ENCODE measurements at places on chromosomes 2 and 18.

GRCh38 chr2:184371641-184372040, 226.7 kb upstream of the ZNF804A start:
- DNase-seq, result no peak

GRCh38 chr2:102346381-102347130, 9.0 kb upstream of the IL18R1 start:
- no peak for DNase-seq

DNA sequence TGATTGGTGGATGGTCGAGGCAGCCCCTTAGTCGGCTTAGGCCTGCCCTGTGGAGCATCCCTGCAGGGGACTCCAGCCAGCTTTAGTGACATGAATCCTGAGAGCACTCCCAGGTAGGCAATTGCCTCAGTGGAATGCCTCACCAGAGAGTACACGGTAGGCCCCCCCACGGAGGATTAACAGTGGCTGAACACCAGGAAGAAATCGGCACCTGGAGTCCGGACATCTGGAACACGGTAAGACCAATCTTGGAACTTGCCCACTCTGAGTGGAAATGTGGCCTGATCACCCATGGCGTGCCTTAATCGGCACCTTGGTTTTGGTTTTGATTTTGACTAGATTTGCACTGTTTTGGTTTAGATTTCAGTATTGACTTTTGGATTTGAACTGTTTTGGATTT, 326.2 kb upstream of the NCKAP5 start:
- DNase-seq, result no peak

- DNase-seq, result no peak
These were observed 781 bp downstream of the FARP2 start for GRCh38 chr2:241356871-241357260.

- DNase-seq, result no peak
These were observed 116.4 kb upstream of the NYAP2 start for GRCh38 chr2:225282858-225283710.

- DNase-seq, result no peak
These were observed 23.8 kb upstream of the ATOH8 start for GRCh38 chr2:85729825-85730510.

DNA sequence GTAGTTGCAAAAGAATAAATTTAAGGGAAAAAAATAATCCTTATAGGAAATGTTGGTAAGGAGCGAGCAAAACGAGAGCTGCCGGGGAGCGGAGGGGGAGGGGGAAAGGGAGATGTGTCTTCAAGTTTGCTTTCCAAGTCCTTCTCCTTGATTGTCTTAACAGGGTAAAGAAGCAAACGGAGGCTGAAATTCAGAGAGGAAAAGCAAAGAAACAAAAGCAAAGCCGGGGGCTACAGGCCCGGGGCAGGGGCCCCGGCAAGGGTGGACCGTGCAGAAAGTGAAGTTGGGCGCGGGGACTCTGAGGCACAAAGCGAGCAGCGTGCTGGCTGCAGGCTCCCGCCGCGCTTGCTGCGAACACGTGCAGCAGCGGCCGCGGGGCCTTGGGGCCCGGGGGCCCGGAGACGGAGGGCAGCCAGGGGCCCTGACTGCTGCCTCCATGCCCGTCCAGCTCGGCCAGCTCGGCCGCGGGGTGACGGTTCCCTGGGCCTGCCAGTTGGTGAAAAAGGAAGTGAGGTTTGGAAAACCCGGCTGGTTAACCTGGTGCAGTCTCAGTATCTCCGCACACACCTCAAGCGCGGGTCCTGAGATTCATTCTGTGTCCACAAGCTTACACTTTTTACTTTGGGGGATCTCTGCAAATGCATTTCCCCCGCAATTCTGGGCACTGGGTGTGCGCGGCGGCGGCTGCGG, 4.1 kb downstream of the BCL11A start:
- no peak for DNase-seq

DNA sequence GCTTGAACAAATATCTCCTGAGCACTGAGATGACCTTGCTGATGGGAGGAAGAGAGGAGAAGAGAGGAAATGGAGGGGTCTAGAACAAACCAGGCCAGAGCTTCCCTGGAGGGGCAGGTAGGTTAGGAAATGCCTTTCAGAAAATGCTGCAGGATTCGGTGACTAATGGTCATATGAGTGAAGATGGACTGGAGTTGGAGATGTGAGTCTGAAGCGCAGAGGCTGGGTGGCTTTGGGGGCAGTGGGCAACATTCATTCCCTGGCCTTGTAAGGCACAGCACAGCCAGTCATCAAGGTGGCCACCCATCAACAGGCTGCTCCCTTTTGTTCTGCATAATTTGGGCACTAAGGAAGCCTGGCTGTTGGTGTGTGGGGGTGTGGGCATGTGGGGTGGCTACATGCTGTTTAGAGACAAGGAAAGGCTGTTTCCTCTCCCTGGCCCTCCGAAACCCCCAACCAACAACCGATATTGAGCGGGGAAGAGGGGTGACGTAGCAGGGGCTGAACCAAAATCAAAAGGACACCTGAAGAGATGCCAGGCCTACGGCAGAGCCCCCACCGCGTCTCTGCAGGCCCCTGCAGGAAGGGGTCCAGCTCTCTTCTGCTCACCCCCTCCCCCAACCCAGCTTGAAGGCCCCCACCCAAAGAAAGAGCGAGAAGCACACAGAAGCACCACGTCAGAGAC, 1.5 kb downstream of the SLC30A3 start:
- DNase-seq, result no peak

- DNase-seq, result no peak
These were observed 835.3 kb downstream of the EPHA4 start for GRCh38 chr2:220736778-220737177.

GRCh38 chr2:44859337-44859736, 82.2 kb upstream of the SIX3 start:
- no peak for DNase-seq

- DNase-seq, result no peak
These were observed 113.5 kb downstream of the PHLPP1 start for GRCh38 chr18:62828852-62829251.

Data from activated CD4-positive, CD25-positive, alpha-beta regulatory T cell treated with anti-CD3 and anti-CD28 coated beads, Interleukin-2, amount 50 U/mL, for 16 hours (primary cell).